ENCODE measurements at places on chromosomes 2 and 18.

- DNase-seq: no peak
Observed at GRCh38 chr2:117833911-117834310, 19.4 kb downstream of the DDX18 start.

DNA sequence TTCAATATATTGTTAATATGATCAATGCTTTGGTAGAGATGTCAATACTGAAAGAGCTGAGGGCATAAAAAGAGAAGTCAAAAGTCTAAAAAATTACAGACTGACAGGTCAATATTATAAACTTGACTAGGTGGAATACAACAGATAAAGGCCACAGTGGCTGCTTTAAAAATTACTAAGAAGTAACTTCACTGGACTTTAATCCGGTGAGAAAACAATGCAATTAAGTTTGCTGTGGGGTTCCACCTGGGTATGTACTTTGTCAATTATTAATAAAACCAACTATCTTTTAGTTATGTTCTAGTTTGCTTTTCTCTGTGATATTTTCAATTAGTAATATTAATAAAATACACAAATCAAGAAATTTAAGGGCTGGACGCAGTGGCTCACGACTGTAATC lies 44.7 kb downstream of the RAPH1 start:
- no peak for DNase-seq

DNA sequence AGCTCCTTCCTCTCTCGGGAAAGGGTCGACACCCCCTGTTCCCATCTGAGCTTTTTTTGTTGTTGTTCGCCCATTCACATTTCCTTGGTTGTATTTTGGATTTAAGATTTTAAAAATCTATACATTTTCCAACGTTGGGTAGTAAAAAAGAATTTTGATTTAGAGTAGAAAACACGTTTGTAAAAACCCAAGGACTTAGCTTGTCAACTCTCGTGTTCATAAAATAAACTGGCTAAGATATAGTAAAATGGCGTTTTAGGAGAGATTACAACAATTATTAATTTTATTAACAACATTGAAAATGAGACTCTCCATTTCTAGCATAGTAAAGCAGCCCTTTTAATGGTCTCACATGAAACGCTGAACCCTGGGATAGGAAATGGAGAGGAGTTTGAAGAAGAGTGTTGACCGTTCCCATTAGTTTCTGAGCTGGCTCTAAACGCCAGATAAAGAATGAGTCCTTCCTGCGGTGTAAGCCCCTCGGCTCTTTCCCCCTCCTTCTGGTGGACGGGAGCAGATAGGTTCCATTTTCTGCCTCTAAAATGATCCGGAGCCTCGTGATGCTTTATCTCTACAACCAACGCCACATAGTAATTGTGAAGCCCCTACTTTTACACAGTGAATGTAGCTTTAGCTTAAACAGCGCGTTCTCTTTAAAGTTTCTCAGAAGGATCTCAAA lies 24.0 kb upstream of the ZNF516 start:
- no peak for DNase-seq

- no peak for DNase-seq
Observed at GRCh38 chr18:59208602-59209125, 11.3 kb upstream of the GRP start.

DNA sequence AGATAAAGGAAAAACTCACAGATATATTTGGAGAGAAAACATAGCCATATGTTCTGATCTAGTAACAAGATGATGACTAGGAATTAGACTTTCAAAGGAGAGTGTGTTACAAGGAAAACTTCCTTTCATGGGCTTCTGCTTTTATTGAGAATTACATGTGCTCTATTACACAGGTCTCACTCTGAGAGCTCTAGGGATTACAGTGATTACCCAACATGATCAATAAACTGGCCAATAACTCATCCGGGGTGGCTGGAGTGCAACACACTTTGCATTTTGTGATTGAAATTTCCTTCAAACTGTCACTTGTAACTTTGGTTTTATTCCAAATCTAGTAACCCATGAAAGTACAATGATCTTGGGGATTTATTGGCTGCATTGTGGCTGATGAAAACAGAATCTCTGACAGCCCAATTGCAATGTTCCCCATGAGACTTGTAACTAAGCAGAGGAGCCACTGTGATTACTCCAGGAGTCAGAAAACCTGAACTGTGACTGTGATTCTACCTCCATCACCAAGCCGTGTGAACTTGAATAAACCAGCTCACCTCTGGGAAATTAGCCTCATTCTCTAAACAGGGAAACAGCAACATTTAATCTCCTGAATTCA lies 40.2 kb upstream of the LRRC30 start:
- no peak for DNase-seq

DNA sequence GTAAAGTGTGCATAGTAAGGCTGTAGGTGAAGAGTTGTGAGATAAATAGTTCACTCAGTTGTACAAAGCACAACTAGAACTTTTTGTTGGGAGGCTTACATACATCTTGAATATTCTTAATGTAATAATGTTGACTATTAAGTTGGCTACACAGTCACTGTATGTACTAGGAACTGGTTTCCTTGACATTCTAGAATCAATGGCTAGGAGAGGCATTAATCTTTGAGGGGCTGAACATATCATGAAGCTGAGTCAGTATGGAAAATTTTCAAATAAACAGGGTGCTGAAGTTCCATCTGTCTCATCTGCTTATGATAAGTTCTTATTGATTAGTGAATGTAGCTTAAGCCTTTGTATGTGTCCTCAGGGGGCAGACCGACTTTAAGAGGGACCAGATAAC lies 23.4 kb downstream of the METTL21A start:
- no peak for DNase-seq

- no peak for DNase-seq
Observed at GRCh38 chr2:9944330-9944758, 7.1 kb upstream of the GRHL1 start.
